DMS153 (cell line): ENCODE measurements at places on chromosomes 1 and 21.

DNA sequence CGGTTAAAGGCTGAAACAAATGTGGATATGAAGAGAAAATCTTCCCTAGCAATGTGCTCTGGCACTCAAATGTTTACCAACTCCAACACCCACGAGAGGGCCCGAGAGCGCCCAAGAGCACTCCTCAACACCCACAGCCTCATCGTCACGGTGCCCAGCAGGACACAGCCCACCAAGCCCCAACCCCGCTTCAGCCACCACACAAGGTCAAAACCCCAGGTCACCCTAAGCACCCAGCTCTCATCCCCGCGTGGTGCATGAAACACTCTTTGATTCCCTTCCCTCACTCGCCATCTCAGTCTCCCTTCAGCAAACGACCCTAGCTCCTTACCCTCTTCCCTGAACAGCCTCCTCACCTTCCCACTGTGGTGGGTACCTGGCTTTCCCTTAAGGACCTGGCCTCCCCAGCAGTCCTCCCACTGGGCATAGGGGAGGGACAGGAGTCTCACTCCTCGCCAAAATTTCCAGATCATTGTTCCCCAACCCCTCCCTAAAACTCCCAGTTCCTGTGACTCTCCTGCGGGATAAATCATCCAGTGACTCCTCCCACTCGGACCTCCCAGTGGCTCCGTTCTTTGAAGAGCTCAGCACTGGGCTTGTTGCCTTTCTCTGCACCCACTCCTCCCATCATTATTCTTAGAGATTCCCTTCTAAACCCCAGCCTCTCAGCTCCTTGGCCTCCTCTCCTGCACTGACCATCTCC is 170.4 kb upstream of the SYT6 start:
- no peak for DNase-seq

DNA sequence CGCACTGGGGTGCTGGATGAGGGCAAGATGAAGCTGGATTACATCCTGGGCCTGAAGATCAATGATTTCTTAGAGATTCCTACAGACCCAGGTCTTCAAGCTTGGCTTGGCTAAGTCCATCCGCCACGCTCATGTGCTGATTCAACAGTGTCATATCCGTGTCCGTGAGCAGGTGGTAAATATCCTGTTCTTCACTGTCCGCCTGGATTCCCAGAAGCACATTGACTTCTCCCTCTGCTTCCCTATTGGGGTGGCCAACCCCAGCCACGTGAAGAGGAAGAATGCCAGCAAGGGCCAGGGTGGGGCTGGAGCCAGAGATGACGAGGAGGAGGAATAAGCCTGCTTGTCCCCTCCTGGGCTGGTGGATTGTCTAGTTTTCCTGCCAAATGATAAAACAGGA is 2.2 kb upstream of the CBR3 start:
- no peak for DNase-seq

- peak; percentile 79 for DNase-seq
Measured at GRCh38 chr1:209248649-209249279, 334.8 kb upstream of the CAMK1G start.

- no peak for DNase-seq
Measured at GRCh38 chr1:201946224-201946908, at the start of gene LMOD1. TSS of gene LMOD1 (minus strand) at chr1:201946548. CDS start at chr1:201946340, 208 bp downstream.

DNA sequence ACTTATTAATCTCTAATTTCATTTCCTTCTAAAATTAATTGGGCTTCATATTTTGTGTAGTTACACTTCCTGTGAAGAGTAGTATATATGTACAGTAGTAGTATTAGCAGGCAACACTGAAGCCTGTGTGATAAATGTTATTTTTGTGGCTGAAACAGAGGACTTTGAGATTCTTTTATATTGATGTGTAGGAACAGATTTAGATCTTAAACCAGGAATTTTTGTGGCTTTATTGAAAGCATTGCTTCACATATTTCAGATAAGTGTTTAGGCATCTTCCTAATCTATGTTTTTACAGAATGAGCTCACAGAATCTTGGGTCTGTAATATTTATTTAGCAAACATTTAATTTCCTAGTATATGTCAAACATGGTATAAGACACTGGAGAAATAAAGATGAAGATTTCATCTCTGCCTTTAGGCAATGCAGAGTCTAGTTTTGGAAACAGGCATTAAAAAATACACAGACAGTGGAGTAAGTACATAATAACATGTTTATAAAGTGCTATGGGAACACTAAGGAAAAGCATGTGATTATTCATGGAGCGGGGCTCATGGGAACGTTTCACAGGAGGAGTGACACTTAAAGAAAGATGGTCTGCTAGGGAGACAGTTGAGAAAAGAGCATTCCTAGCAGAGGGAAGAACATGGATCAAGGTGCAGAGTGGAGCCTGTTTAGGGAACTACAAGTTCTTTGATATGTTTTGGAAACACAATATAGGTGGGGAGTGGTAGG is 52.7 kb downstream of the MIGA1 start:
- DNase-seq: no peak

- DNase-seq: no peak
Measured at GRCh38 chr1:33575324-33575879, 103.0 kb downstream of the ZSCAN20 start.

GRCh38 chr1:68074472-68074871 is 24.0 kb upstream of the DIRAS3 start:
- no peak for DNase-seq

GRCh38 chr1:58791106-58791505 is 7.3 kb upstream of the JUN start:
- no peak for DNase-seq

DNA sequence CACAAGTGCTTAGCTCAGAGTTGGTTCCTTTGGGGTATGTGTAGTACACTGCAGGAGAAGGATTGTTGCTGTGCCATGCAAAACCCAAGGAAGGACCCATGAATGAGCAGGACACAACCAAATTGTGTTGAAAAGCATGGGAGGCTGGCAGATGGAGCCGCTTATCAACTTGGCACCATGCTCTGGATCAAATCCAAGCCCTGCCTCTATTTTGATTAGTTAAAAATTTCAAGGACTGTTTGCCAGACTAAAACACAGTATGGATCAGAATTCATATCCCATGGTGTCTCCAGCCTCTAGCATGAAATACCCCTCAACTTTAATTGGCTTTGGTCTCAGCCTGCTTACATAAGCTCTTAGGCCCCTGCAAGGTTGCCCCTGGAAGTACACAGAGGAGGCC is 27.8 kb downstream of the CCDC185 start:
- no peak for DNase-seq

GRCh38 chr1:150909585-150910180 is 16.5 kb upstream of the SETDB1 start:
- DNase-seq: no peak

- no peak for DNase-seq
Measured at GRCh38 chr1:20266141-20266540, 24.5 kb upstream of the VWA5B1 start.

GRCh38 chr1:67572594-67573221 is 112.3 kb upstream of the GADD45A start:
- DNase-seq: no peak

DNA sequence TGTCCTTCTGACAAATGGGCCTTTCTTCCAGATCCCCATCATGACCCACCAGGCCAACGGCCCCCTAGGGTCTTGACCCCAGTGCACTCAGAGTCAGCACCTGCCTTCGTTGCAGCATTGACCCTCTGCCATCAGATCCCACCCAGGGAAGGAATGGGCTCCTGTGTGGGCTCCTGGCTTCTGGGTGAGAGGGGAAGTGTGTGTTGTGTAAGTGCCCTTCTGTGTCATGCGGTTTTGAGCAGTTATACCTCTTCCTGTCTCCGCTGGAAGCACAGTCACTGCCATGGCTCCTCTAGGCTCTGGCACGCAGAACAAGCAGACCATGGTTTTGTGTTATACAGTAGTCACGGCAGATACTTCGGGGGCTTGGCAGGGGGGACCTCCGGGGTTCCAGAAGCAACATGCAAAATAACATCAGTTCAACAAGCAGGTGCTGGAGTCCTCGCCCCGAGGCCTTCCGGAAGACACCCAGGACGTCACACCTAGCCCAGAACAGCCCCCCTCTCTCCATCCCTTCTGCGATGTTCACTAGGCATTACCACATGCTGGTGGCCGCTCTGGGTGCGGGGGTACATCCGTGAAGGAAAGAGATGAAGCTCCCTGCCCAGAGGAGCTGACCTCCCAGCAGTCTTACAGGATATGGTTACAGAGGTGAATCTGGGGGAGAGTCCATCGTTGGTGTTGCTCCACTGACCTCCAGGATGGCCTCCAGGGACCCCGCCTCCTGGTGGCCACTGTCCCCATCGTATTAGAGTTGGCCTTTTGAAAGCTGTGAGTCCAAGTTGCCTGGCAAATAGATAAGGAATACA is 17.4 kb upstream of the KCNAB2 start:
- DNase-seq: no peak

- DNase-seq: no peak
Measured at GRCh38 chr1:223827193-223827663, 18.5 kb downstream of the TP53BP2 start.

- DNase-seq: no peak
Measured at GRCh38 chr1:29478151-29478791, 241.9 kb downstream of the PTPRU start.

DNA sequence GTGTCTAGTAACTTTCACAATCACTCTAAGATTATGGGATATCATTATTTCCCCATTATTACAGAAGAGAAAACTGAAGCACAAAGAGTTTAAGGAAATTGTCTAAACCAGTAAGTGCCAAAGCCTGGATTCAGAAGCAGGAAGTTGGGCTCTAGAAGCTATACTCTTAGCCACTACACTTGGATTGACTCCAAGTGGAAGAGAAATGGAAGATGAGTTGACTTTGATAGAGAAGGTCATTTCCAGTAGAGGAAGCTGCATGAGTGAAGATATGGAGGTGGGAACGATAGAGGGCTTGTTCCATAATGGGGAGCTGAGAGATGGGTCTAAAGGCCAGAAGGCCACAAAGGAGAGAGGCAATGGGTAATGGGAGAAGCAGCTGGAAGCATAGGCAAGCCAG is 11.7 kb upstream of the TDRD10 start:
- DNase-seq: no peak

GRCh38 chr1:111475701-111476100 is 1.9 kb downstream of the C1orf162 start:
- no peak for DNase-seq

GRCh38 chr1:29437946-29438345 is 201.6 kb downstream of the PTPRU start:
- no peak for DNase-seq

GRCh38 chr21:18759751-18760161 is 356.2 kb upstream of the TMPRSS15 start:
- no peak for DNase-seq

DNA sequence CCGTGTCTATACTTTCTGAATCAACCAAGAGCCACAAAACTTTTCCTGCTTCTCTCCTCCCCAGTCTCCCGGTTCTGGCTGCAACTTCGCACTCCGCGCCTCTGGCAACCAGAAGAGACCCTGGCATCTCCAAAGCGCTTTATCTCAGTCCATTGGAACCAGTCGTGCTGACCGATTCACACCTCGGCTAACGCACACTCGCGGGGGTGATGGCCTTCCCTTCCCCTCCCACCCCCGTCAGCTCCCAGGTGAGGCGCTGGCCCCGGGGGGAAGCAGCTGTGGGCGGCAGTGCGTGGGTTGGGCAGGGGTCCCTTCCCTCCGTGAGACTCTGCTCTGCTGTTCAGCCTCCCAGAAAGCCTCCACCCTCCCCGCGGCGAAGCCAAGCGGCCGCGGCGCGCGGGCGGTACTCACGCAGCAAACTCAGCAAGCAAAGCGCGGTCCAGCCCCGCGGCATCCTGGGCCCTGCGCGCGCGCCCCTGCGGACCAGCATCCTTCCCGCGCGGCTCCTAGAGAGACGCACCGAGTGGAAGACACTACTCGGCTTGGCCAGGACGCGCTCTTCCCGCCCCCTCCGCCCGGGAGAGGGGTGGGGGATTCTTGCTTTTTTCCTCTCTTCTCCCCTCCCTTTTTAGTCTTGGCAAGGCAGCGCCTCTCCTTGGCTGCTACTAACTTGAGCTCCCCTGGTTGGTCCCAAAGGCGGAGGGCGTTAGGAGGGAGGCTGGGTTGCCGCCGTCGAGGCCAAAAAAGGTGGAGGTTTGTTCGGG is at the start of gene CD34:
Gene CD34, minus strand, starts transcription at position 535 of the 764 bp plus-strand sequence. Its CDS starts 45 bp downstream, at position 490.
- no peak for DNase-seq

GRCh38 chr1:183498342-183498991 is 26.2 kb downstream of the SMG7 start:
- no peak for DNase-seq

- DNase-seq: no peak
Measured at GRCh38 chr1:99370476-99370875, 106.2 kb downstream of the PLPPR4 start.

- DNase-seq: peak; percentile 36
Measured at GRCh38 chr1:29708381-29708780, 472.1 kb downstream of the PTPRU start.

DNA sequence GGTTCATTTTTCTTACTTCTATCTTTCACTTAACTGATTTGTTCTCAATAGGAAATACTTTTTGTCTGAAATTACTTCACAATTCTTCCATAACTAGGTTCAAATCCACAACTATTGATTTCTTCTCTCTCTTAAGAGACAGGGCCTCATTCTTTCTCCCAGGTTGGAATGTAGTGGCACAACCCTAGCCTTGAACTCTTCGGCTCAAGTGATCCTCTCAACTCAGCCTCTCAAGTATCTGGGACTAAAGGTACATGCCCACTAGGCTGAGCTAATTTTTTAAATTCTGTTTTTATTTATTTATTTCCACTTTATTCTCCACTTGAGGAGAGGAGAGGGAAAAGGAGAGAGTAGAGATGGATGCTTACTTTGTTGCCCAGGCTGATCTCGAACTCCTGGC is 370.4 kb upstream of the PLXNA2 start:
- no peak for DNase-seq

- peak; percentile 59 for DNase-seq
Measured at GRCh38 chr1:59856725-59857338, 42.1 kb downstream of the HOOK1 start.

DNA sequence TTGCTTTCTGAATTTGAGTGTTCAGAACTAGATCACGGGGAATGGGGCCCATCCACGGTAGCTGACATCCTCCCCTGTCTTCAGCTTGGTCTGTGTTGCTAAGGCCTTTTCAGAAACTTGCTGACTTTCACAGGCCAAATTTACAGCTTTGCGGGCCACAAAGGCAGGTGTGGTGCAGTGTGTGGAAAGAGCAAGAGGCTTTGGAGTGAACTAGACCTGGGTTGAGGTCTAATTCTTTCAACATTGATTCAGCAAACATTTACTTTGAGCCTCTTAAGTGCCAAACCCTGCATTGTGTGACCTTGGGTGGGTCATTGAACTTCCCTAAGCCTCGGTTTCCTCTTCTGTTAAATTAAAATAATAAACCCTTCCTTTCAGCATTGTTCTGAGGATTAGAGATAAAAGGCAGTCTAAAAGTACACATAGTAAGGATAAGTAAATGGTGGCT is 24.3 kb downstream of the STPG1 start:
- peak; percentile 57 for DNase-seq

- no peak for DNase-seq
Measured at GRCh38 chr1:248892590-248892989, 13.4 kb upstream of the PGBD2 start.

- no peak for DNase-seq
Measured at GRCh38 chr1:246448373-246448772, 58.7 kb downstream of the SMYD3 start.

- DNase-seq: no peak
Measured at GRCh38 chr1:212853658-212854057, 4.4 kb upstream of the FLVCR1 start.

GRCh38 chr1:230568008-230568407 is 74.3 kb upstream of the COG2 start:
- DNase-seq: peak; percentile 25

- no peak for DNase-seq
Measured at GRCh38 chr1:24020025-24020424, 39.9 kb upstream of the SRSF10 start.
